ENCODE measurements at places on chromosomes 3 and 15.

- DNase-seq: no peak
- H3K4me1 ChIP-seq: no peaks in the 10 kb centered on the region
- H3K36me3 ChIP-seq: no peaks in the 10 kb centered on the region
- no peaks in the 10 kb centered on the region for H3K27me3 ChIP-seq
- no peak overlapping the region for H3K27ac ChIP-seq
Measured at GRCh38 chr3:141386611-141387111, 18.4 kb downstream of the ZBTB38 start.

DNA sequence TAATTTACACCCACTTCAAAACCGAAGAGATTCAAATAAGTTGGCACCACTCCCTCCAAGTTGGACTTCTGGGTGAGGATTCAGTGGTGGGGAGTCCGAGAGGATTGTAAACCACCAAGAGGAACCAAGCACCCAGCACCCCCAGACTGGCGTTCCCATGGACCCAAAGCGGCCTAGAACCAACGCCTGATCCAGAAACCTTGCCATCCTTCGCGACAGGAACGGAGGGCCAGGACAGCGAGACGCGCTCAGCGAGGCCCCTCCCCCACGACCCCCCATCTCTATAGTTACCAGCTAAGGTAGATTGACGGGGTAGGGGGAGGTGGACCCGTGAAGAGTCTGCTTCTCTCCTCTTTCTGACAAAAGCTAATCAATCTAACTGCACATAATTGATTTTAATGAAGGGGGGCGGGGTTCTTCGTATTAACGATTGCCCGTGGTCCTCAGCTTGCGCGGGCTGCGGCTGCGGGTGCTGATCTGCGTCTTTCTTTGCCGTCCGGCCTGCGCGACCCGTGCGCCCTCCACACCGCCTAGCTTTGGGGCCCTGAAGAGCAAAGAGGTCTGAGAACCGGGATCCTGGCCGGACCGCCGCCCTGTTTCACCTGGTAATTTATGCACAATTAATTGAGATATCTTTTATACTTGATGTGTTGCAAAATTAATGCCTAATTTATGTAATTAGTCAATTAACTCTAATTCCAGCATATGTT lies 10.9 kb upstream of the FOXB1 start:
- no peaks in the 10 kb centered on the region for H3K36me3 ChIP-seq
- DNase-seq: no peak
- no peak overlapping the region for H3K4me3 ChIP-seq
- H3K27me3 ChIP-seq: peaks cover 36% of the 10 kb centered on the region
- H3K27ac ChIP-seq: no peak overlapping the region

GRCh38 chr3:8678751-8679150 lies 34.2 kb upstream of the SSUH2 start:
- H3K27me3 ChIP-seq: peaks cover 29% of the 10 kb centered on the region
- H3K4me1 ChIP-seq: no peaks in the 10 kb centered on the region
- no peak overlapping the region for H3K27ac ChIP-seq
- no peak for DNase-seq

GRCh38 chr3:194137008-194137505 lies 1.1 kb downstream of the HES1 start:
- peak overlapping the region; percentile 70 for H3K4me3 ChIP-seq
- no peaks in the 10 kb centered on the region for H3K27me3 ChIP-seq
- no peak overlapping the region for H3K27ac ChIP-seq
- peaks cover 20% of the 10 kb centered on the region for H3K4me1 ChIP-seq
- peak; percentile 85 for DNase-seq

GRCh38 chr3:63309768-63310167 lies 31.7 kb downstream of the SYNPR start:
- no peak overlapping the region for H3K4me3 ChIP-seq
- H3K27ac ChIP-seq: no peak overlapping the region
- no peaks in the 10 kb centered on the region for H3K27me3 ChIP-seq
- DNase-seq: no peak
- H3K4me1 ChIP-seq: no peaks in the 10 kb centered on the region
- no peaks in the 10 kb centered on the region for H3K36me3 ChIP-seq

GRCh38 chr15:45780352-45780751 lies 145.5 kb downstream of the SQOR start:
- H3K27me3 ChIP-seq: peaks cover 6% of the 10 kb centered on the region
- no peak overlapping the region for H3K27ac ChIP-seq
- H3K4me3 ChIP-seq: no peak overlapping the region
- no peak for DNase-seq
- H3K4me1 ChIP-seq: no peaks in the 10 kb centered on the region

- H3K4me3 ChIP-seq: no peak overlapping the region
- peaks cover 15% of the 10 kb centered on the region for H3K4me1 ChIP-seq
- H3K27ac ChIP-seq: no peak overlapping the region
- no peaks in the 10 kb centered on the region for H3K36me3 ChIP-seq
Measured at GRCh38 chr3:50575372-50575771, 6.0 kb downstream of the HEMK1 start.

- peaks cover 3% of the 10 kb centered on the region for H3K4me1 ChIP-seq
- no peaks in the 10 kb centered on the region for H3K27me3 ChIP-seq
- no peak overlapping the region for H3K27ac ChIP-seq
- DNase-seq: no peak
Measured at GRCh38 chr3:17182166-17182565, 297.4 kb downstream of the PLCL2 start.

- no peak overlapping the region for H3K27ac ChIP-seq
- H3K27me3 ChIP-seq: no peaks in the 10 kb centered on the region
- H3K4me3 ChIP-seq: no peak overlapping the region
- no peaks in the 10 kb centered on the region for H3K4me1 ChIP-seq
- H3K36me3 ChIP-seq: no peaks in the 10 kb centered on the region
Measured at GRCh38 chr3:94251566-94251965, 188.7 kb downstream of the NSUN3 start.

DNA sequence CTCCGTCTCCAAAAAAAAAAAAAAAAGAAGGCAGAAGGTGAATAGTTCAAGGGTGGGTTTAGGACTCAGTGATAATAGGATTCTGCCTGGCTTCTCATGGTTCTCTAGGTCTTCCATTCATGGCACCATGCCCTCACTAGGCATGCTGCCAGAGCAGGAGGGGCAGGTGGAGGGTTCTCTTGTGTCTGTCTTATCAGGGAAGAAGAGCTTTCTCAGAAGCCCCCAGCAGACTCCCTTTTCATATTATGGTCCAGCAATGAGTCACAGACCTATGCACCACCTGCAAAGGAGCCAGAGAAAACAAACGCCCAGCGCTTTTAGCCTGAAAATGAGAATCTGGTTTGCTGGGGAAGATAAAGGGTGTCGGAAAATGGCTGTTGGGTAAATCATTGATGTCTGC lies 3.0 kb downstream of the CCR2 start:
- no peak for DNase-seq
- H3K4me1 ChIP-seq: peaks cover 30% of the 10 kb centered on the region
- H3K36me3 ChIP-seq: no peaks in the 10 kb centered on the region
- H3K4me3 ChIP-seq: no peak overlapping the region

GRCh38 chr3:52068055-52068571 lies 11.7 kb upstream of the DUSP7 start:
- no peaks in the 10 kb centered on the region for H3K36me3 ChIP-seq
- H3K27me3 ChIP-seq: no peaks in the 10 kb centered on the region
- DNase-seq: no peak
- H3K27ac ChIP-seq: no peak overlapping the region
- H3K4me3 ChIP-seq: no peak overlapping the region

GRCh38 chr3:46926039-46926438 lies 48.5 kb downstream of the PTH1R start:
- peaks cover 51% of the 10 kb centered on the region for H3K36me3 ChIP-seq
- no peaks in the 10 kb centered on the region for H3K27me3 ChIP-seq
- peak overlapping the region; percentile 35 for H3K27ac ChIP-seq
- H3K4me3 ChIP-seq: no peak overlapping the region

DNA sequence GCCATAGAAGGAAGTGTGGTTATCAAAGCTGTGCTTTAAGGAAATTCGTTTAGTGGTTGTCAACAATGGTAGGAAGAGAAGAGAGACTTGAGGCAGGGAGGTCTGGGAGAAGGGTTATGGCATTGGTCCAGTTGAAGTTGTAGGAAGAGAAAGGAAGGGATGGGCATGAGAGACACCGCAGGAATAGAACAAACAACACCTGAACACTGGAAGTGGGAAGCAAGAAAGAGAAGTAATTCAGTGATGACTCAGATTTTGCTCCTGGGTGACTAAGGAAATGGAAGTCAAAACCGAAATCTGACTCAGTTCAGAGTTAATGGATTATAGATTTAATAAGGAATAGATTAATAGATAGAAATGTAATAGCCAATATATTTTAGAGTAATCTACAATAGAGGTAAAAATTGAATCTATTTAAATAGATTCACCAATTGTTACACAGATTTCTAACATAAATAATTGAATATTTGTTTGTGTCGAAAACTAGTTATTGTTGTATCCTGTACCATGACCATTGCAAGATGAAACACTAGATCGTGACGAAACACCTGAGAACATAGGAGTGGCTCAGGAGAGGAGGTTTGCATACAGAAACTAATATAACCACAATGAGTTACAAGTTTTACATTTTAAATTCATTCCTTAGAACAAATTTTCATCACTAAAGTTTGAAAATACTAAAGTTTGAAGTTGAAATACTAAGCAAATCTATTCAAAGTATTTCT lies 36.0 kb downstream of the THBS1 start:
- H3K27ac ChIP-seq: no peak overlapping the region
- no peaks in the 10 kb centered on the region for H3K36me3 ChIP-seq
- H3K27me3 ChIP-seq: no peaks in the 10 kb centered on the region
- no peaks in the 10 kb centered on the region for H3K4me1 ChIP-seq

DNA sequence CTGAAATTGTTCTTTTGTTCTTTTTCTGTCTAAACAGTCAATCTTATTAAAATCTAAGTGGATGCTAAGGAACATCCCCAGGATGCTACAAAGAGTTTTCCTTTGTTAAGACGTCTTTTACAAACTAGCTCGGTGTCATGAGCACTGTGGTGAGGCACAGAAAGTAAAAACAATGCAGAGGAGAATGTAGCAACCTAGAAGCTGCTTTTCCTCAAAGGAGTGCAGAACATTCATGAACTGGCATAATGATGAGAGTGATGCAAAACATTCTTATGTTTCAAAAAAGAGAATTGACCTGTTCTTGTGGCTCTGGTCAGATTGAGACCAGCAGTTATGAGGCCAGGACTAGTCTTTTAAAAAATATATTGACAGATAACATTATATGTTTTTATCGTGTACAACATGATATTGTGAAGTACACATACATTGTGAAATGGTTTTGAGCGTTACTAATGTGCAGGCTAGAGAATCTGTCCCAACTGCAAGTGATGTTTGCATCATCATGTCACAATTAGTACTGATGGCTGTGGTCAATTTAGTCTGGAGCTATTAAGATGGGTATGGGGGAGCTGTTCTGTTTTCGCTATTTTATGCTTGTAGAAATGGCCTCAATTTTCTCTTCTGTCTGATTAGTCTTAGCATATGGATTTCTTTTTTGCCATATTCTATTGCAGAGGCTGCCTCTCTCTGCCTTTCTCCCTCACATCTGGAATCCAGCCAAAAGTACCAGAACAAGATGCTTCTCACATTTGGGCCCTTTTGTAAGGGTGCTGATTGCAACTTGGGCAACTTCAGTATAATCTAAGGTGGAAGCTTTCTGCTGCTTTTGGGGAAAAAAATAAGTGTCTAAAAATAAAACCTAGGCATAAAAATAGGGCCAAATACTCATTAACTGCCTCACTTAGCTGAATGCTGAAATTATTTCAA lies 50.2 kb downstream of the HHLA2 start:
- H3K27me3 ChIP-seq: no peaks in the 10 kb centered on the region
- no peak overlapping the region for H3K4me3 ChIP-seq
- DNase-seq: no peak
- H3K36me3 ChIP-seq: no peaks in the 10 kb centered on the region

DNA sequence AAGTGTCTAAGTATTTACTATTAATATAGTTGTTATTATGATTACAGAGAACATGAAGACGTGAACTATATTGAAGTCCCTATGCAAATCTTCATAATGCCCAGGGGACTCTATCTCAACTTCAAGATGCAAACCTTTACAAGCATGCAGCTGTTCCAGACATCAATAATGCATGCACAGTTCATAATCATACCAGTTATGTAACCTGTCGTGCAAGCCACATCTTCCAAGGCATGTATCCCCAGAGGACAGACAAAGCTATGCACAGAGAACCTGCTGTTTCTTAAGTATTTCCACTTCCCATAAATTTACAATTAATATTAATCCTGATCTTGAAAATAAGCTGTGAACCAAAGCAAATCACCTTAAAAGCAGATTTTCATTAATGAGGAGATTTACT lies 534.1 kb downstream of the TUSC7 start:
- no peaks in the 10 kb centered on the region for H3K4me1 ChIP-seq
- H3K27me3 ChIP-seq: no peaks in the 10 kb centered on the region
- no peak overlapping the region for H3K4me3 ChIP-seq
- no peaks in the 10 kb centered on the region for H3K36me3 ChIP-seq

- no peak overlapping the region for H3K27ac ChIP-seq
- DNase-seq: no peak
- no peak overlapping the region for H3K4me3 ChIP-seq
Measured at GRCh38 chr15:31332681-31333071, 6.0 kb downstream of the KLF13 start.

GRCh38 chr3:139260041-139260486 lies 83.8 kb upstream of the MRPS22 start:
- H3K27ac ChIP-seq: no peak overlapping the region
- no peak for DNase-seq
- H3K4me3 ChIP-seq: no peak overlapping the region
- peaks cover 4% of the 10 kb centered on the region for H3K27me3 ChIP-seq
- H3K36me3 ChIP-seq: no peaks in the 10 kb centered on the region

- H3K27me3 ChIP-seq: no peaks in the 10 kb centered on the region
- no peaks in the 10 kb centered on the region for H3K4me1 ChIP-seq
- H3K36me3 ChIP-seq: peaks cover 1% of the 10 kb centered on the region
- no peak overlapping the region for H3K4me3 ChIP-seq
Measured at GRCh38 chr3:127669541-127670228, 3.1 kb upstream of the ABTB1 start.
